Dorsolateral prefrontal cortex (tissue), 122 donors: ENCODE measurements at places on chromosomes 16 and 17.

- DNase-seq = no peak
These were observed 242.3 kb downstream of the SOX9 start for GRCh38 chr17:72363089-72363610.

GRCh38 chr17:10557422-10557821, 8.0 kb upstream of the MYH2 start:
- DNase-seq = no peak

DNA sequence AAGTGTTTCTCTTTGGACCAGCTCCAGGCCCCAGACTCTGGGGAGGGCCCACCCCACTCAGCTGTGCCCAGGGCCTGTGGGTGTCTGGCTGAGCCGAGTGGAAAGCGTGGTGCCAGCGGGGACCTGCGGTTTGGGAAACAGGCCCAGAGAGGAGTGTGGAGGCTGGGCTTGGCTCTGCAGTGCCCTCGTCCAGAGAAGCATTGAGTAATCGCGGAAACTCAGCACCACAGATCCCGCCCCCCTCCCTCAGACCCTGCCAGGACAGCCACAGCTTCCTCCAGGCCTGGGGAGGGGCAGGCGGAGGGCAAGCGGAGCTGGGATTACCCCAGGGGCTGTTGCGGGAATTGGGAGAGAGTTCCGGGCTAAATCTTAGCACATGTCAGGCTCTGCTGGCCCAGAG, 14.6 kb upstream of the PITPNA start:
- peak; percentile 49 for DNase-seq

GRCh38 chr17:43779145-43780125, 658 bp upstream of the DUSP3 start:
- peak; percentile 52 for DNase-seq

GRCh38 chr17:44236444-44236991, 17.0 kb upstream of the UBTF start:
- no peak for DNase-seq

DNA sequence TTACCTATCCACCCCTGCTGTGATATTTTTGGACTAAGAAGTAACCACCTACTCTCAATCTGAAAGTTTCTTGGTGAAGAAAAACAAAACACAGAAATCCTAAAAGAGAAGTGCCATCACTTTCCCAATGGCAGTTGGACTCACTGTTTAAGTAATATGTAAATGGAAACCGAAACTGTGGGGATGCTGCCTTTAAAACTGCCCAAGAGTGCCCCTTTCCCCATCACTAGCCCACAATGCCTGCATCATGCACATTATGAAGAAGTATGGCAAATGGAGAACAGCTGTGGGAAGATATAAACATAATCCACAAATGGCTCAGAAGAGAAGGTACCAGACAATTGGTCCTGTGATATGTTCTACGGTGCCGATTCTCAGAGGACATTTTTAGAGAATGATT, 33.5 kb upstream of the SLC6A2 start:
- DNase-seq = no peak

DNA sequence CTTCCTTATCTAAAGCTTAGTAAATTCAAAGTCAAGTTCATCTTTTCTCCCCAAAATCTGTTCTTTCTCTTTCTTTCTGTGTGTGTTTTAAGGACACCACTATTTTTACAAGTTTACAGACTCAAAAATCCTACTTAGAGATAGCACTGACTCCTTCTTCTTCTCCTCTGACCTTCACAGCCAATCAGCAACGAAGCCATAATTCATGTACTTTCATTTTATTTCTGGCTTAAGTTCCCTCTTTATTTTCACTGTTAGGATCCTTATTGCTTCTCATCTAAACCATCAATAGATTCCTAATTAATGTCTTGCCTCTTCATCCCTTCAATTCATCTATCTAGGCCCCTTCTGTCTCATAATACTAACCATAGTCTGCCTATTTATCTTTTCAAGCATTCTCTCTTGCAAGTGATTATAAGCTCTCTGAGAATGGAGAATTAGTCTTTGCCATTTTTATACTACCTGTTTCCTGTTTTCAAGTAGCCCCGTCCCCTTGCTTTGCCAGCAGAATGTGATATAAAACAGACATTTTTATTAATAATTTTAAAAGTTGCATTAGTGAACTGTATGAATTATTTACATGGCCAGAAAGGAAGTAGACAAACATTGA, 27.0 kb downstream of the CDC27 start:
- DNase-seq = no peak

DNA sequence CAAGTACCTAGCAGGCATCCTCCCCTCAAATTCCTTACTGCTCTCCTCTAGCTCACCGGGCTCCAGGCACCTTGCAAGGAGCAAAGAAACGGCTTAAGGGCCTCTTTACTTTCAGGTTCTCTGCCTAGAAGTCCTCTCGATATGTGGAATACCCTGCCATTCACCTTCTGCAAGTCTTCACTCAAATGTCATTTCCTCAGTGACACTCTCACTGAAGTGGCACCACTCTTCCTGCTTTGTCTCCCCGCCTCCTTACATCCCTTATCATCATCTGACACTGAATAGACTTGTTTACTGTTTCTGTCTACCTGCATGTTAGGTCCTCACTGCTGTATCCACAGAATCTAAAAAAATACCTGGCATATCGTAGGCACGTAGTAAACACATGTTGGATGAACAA, 947 bp downstream of the SLC7A6OS start:
- no peak for DNase-seq

GRCh38 chr17:77542011-77542410, 401.2 kb downstream of the SEC14L1 start:
- DNase-seq = no peak

DNA sequence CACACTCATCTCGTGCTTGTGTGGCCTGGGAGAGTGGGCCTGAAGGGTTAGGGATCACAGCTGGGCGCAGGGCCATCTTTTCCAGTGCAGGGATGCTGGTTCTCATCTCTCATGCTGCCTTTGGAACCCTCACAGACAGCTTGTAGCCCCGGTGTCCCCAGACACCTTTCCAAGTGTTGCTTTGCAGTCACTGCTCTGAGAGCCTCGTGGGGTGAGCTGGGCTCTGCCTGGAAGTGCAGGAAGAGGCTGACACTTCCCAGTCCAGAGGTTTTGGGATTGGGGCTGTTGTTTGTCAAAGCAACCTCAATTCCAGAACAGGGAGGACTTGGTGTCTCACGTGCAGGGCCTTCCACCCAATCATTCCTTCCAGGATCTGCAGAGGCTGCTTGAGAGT, 28.2 kb downstream of the TBX4 start:
- no peak for DNase-seq

DNA sequence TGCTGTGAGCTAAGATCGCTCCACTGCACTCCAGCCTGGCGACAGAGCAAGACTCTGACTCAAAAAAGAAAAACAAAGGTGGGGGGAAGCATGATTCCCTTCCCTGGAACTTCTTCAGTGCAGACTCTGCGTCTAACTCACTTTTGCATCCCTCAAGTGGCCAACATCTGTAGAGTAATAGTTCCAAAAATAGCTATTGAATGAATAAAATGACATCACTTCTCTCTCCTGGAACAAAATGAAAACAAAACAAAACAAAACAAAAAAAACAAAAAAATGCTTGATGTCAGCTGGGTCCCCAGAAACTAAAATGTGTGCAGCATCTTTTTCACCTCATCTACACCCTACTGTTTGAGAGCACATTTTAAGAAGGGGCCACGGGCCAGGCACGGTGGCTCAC, 197.7 kb upstream of the NOG start:
- DNase-seq = no peak

- no peak for DNase-seq
These were observed 1.1 kb upstream of the ZNF747 start for GRCh38 chr16:30535777-30536190.

DNA sequence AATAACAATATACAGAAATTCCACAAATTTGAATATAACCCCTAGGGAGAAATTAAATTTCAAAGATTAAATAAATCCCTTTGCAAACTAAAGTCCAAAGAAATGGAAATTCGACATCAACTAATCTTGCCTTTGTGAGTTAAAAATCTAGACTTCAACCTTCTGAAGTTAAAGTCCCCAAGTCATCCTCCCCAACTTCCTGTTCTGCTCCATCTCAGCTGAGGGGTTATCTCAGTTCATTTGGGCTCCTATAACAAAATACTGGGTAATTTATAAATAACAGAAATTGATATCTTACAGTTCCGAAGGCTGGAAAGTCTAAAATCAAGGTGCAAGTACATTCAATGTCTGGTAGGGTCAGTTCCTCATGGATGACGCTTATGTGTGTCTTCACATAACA, 22.8 kb upstream of the KDM6B start:
- DNase-seq = no peak

DNA sequence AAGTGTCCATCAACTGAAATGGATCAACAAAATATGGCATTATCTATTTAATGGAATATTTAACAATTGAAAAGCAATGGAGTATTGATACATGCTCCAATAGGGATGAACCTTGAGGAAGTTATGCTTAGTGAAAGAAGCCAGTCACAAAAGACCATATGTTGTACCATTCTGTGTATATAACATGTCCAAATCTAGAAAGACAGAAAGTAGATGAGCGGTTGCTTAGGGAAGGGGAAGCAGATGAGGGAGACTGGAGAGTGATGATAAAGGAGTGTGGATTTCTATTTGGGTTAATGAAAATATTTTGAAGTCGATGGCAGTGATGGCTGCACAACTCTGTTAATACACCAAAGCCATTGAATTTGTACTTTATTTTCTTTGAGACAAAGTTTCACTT, 8.5 kb upstream of the ERN1 start:
- no peak for DNase-seq

DNA sequence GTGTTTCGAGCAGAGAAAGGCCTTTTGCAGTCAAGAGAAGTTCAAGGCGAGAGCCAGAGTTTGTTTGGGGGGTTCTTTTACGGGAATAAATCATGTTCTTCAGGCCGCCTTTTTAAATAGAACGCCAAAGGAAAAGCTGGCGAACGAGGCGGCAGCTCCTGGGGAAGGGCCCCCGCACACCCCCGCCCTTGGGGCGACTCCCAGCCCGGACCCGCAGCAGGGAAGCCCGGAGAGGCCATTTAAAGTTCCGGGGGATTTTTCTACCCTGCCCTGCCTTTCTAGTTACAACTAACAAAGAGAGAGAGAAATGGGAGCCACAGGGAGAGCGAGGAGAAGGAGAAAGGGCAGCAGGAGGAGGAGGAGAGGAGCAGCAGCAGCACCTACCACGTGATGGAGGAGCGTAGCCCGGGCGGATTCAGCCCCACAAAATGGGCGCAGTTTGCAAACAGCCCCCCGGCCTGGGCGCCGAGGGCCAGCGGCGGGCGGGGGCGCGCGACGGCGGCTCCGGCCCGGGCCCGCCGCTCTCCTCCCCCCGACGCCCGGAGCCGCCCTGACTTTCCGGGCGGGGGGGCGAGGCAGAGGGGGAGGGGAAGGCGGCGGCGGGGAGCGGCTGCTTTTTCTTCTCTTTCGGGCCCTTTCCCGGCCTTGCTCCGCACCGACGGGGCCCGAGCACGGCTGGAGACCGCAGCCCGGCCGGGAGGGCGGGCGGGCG, 634 bp downstream of the KANSL1 start:
- DNase-seq = peak; percentile 85

- no peak for DNase-seq
These were observed 15.9 kb downstream of the TANC2 start for GRCh38 chr17:62981933-62982332.

GRCh38 chr17:68693466-68693865, 92.3 kb upstream of the FAM20A start:
- no peak for DNase-seq

- DNase-seq = no peak
These were observed 10.6 kb downstream of the PHF12 start for GRCh38 chr17:28940675-28941074.

GRCh38 chr17:4945176-4945943, 3.0 kb downstream of the PFN1 start:
- DNase-seq = peak; percentile 68

DNA sequence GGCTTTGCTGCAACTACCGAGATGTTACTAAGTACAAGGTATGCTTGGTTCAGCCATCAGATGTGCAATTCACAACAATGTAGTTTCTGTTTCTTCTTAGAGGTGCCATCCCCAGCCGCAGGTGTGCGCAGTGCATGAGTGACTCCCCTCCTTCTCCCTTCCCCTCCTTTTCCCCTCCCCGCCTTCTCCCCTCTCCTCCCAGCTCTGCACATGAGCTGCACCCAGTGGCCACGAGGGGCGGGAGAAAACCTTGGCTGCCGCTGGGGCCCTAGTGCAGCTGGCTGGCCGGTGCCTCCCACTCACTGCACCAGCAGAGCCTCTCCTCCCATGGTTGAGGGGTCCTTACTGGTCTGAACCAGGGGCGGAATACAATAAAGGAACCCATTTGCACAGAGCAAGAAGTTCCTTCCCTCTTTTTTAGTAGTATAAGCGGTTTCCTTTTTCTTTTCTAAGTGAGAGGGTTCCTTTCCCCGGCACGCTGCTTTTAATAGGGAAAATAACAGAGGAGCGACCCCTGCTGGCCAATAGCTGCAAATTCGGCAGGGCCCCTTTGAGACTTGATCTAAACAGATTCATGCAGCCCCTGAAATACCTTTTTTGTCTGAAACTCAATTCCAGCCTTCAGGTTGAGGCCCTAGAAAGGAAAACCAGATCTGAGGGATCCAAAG, 7.8 kb upstream of the CCL15 start:
- DNase-seq = no peak

GRCh38 chr17:3976675-3977171, 12.5 kb upstream of the ATP2A3 start:
- peak; percentile 39 for DNase-seq

GRCh38 chr17:48155889-48156611, 48.5 kb downstream of the SNX11 start:
- no peak for DNase-seq

GRCh38 chr17:15351925-15352324, 10.5 kb upstream of the TEKT3 start:
- no peak for DNase-seq

- DNase-seq = no peak
These were observed 46.4 kb upstream of the ENPP7 start for GRCh38 chr17:79684132-79684985.

DNA sequence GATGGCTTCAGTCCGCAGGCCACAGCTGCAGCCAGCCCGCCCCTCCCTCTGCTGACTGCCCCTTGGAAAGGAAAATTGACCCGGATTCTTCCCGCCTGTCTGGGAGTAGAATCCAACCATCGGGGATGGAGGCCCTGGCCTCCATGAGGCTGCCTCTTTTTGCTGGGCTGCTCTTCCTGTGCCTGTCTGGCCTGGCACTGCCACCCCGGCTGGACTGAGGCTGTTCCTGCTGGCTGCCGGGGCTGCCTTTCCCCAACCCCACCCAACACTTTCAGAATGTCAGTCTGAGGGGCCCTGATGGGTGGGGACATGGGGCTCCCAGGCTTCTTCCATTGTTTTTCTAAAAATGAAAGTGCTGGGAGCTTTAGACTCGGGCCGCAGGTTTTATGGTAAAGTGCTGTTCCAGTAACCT, 7.3 kb downstream of the BAHCC1 start:
- no peak for DNase-seq
